Activated CD4-positive, alpha-beta T cell treated with anti-CD3 and anti-CD28 coated beads for 4 hours (primary cell): ENCODE measurements at places on chromosomes 2 and 18.

DNA sequence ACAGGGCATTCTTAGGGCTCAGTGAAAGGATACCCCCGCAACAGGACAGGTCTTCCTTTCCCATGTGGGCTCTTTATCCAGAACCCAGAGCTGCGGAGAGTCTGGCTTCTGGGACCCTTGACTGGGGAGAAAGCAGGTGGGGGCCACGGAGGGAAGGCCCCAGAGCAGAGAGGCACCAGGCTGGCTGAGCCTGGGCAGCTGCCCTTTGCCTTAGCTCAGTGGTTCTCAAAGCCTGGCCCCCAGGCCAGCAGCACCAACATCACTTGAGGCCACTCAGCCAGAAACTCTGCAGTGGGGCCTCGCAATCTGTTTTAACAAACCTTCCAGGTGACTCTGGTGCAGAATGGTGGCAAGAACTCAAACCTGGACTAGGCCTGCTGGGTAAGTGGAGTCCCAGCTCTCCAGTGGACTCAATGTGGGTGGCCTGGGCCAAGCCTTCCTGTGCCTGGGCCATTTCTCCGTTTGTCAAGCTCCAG, 1.6 kb upstream of the TMEM37 start:
- DNase-seq: no peak

DNA sequence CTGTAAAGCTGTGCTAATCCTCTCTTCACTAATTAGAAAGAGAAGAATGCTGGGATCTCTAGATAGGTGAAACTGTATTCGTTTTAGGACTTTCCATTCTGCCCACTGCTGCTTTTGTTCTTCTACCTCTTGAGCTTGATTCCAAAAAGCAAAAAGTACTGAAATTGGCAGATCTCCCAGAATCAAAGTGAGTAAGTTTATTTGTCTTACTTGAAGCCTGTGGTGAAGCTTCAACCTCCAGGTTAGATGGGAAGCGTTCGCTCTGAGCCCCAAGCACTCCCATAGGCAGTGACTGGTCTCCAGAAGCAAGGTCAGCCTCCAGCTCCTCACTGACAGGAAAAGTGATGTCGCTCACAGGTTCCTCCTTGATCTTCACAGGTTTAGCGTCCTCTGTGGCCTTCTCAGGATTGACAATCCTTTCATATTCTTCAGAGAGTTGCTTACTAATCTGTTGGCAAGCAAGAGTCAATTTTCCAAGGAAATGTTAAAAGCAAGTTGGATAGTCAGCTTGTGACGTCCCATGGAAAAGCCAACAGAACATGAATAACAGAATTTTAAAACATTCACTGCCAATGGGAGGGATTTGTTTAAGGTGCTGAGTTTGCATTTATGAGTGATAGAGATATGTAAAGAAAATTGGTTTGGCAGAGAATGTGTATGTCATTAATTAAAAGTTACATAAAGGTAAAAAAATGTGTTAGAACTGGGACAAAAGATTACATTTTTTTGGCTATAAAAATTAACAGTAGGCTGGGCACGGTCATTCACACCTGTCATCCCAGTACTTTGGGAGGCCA, 8.1 kb downstream of the SUPT7L start:
- no peak for DNase-seq

DNA sequence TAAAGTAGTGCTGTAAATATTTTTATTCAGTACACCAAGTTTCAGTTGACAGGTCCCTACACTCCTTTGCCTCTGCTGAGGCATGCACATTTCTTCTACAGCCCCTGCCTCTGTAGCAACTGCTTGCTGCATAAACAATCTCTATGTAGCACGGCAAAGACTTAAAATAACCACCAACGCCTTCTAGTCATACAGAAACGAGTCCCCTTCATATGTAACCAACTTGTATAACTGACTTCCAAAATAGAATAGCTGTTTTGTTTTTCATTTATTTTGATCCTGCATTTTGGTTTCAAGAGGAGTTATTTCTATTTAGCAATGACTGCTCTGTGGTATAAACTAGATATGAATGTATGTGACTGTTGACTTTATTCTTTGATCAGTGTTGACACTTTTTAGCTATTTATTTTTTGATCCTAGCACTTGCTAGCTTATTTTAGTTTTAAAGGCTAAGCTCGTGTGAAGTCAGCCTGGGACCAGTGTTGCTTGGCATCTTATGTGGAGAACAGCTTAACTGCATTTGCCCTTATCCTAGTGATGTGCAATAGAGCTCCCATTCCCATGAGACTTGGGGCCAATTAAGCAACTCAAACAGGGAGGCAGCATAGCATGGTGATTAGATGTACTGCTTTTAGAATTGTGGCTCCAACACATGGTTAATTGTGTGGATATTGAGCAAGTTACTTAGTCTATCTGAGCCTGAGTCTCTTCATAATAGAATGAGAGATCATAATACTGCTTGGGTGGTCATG, 79.6 kb downstream of the HRH4 start:
- no peak for DNase-seq

DNA sequence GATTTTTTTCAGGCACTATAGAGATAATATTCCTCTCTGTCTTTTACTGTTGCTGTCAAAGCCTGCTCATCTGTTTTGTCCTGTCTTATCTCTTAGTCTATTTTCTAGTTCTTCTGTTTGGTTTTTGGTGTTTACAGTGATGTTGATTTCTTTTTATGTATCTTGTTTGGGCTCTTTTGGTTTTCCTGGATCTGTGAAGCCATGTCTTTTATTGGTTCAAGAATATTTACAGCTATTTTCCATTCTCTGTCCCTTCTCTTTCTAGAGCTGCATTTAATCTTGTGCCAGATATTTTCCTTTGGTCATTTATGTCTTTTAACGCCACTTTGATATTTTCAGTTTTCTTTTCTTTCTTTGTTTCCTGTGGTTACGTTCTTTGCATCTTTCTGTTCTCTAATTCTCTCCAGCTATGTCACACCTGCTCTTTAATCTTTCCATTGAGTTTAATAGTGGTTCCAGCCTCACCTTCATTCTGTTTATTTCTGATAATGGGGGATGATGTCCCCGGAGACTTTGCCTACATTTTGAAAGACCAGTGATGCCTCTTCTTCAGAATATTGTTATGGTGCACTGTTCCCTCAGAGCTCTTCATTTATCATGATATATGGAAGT, 32.0 kb downstream of the SMCHD1 start:
- no peak for DNase-seq

DNA sequence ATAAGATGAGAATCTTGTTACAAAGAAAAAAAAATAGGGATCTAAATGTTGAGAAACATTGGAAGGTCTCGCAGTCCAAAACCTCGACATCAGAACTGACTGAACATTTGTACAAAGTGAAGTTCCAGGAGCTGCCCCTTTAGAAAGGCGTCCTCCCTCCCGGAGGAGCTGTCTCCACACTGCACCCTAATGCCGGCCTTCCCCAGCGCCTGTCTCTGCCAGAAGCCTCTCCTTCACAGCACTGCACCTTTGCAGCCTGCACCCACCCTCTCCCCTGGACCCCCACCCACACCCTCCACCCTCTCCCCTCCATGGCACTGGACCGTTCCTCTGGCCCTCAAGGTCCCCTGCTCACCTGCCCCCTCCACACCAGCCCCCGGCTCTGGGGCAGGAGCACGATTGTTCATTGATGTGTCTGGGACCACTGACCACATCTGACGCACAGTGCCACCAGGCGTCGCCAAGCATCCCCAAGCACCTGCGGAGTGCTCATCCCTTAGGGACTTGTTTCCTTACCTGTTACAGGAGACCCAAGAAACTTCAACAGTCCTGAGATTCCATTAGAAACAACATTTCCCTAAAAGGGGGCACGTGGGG, 90.3 kb upstream of the SNTG2 start:
- no peak for DNase-seq

DNA sequence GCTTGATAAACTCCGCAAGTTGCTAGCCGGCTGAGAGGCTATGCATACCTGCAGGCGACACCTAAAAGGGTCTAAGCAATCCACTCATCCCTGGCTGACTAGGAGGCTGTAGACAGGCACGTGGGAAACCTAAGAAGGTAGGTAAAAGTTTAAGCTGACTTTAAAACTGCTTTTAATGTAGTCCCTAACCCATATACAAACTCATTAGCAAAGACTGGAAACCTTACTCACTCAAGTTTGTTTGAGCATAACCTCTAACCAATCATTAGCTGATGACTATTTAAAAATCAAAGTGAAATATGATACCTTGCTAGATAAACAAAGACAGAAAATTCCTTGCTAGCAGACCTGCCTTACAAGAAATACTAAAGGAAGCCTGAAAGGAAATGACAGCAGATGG, 106.4 kb downstream of the EXOC6B start:
- no peak for DNase-seq

GRCh38 chr2:5368263-5368662, 323.9 kb upstream of the SOX11 start:
- no peak for DNase-seq

DNA sequence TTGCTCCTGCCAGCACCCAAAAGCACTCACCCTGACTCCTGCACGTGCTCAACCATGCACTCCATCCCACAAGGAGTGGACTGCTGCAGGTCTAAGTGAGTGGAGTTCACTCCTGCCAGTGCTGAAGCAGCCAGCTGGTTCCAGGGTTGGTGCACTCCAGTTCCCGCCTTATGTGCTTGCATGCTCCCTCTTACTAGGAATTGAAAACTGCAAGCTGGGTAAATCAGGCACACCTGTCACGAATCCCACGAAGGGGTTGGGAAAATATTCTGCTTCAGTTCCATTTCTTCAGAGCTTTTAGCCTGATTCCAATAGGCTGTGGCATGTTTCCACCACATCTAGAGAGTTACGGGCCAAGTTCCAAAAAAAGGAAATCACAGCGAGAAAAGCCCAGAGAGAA, 1365.5 kb upstream of the CHAC2 start:
- DNase-seq: no peak

- no peak for DNase-seq
Observed at GRCh38 chr2:75952173-75952572, 241.5 kb upstream of the GCFC2 start.

GRCh38 chr2:96906729-96907114, 36.8 kb upstream of the SEMA4C start:
- no peak for DNase-seq

DNA sequence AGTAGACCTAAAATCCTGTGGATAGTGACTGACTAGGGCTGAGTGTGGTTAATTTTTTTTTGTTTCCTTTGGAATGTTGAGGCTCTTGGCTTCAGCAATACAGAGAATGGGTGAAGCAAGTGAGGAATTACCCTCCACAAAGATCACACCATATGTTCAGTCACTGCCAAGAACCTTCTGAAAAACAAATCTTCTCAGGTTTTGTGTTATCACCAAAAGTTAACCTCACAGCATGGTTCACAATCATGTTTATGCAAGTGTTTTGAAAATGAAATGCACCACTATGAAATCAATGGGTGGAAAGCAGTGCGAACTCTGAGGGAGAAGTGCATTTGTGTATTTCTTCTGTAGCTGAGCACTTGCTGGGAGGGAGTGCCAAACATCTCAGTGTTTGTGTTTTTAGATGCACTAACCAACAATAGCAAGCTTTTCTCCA, 44.4 kb downstream of the SPATS2L start:
- DNase-seq: no peak

DNA sequence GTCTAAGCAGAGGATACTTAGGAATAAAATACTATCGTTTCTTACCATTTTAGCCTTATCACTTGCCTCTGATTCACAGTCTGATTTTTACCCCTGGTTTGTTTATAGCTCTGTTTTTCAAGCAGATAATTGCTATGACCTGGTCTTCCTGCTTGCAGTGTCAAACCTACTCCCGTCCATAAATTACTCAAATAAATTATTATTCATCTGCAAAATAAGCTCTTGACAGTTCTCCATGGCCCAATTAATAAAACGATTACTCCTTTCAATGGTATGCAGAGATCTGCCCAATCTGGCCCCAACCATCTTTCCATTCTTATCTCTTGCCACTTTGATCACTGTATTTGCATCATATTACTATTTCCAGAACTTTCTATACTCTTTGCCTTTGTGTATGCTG, 354.0 kb downstream of the CCDC85A start:
- no peak for DNase-seq

GRCh38 chr18:58808349-58808748, 56.3 kb upstream of the ZNF532 start:
- no peak for DNase-seq

DNA sequence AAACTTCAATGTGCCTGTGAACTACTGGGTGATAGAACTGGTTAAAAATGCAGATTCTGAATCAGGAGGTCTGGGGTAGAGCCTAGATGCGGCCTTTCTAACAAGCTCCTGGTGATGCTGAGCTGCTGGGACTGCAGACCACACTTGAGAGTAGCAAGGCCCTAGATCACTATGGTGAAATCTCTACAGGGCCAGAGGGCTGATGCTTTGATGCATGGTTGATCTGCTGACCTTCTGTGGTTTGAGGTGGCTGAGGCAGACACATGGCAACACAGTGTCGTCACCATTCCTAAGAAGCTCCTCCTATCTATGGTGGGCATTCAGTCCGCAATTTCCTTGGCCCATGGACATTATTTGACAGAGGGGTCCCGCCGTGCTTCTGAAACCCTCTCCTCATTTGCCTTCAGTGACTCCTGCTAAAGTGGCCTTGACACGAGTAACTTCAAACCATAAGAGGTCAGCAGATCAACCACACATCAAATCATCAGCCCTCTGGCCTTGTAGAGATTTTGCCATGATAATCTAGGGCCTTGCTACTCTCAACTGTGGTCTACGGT, 19.8 kb downstream of the CCDC68 start:
- no peak for DNase-seq

DNA sequence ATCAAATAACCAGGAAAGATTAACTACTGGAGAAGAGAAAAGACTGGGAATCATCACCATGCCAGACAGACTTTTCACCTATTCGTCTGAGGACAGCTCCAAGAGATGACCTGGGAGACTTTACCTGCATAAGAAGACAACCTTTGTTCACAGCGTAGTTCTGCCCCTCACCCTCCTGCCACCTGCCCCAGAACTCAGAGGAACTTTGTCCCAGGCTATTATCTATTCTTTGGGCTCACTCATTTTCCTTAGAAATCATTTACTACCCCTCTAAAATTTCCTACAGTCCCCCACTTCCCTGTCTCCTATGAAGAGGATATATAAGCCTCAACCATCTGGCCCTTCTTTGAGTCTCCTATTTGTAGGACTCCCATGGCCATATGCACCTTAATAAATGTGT, 19.3 kb upstream of the COPS8 start:
- DNase-seq: no peak

- DNase-seq: no peak
Observed at GRCh38 chr2:228728961-228729360, 542.1 kb downstream of the PID1 start.

DNA sequence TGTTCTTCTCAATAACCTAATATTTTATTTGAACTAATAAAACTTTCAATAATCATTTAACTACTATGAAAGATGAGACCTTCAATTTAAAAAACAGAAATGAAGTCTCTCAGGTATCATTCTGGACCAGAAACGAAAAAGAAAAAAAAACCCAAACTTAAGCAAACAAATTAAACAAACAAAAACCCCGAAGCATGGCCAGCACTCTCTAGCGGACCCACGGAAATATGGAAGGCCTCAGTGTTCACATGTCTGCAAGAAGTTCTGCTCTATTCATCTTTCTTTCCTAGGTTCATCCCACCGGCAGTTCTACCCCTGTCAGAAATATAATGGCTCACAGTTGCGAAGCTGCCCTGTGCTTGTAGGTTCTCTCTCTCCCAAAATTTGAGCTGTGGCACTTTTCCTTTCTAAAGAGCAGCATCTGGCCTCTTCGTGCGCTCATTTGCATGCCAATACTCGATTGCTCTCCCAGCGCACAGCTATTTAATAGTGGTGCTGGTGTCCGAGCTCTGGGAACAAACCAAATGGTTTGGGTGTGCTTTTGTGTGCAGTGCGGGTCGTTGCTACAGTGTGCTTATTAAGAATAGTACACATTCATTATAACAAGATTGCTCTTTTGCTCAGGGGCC, 129.0 kb upstream of the ZEB2 start:
- no peak for DNase-seq

- no peak for DNase-seq
Observed at GRCh38 chr2:2904721-2905350, 472.8 kb downstream of the EIPR1 start.

- no peak for DNase-seq
Observed at GRCh38 chr2:36360834-36361233, 5.3 kb downstream of the CRIM1 start.
